ENCODE measurements at places on chromosomes 2 and 18.

GRCh38 chr2:183255411-183255810, 131.2 kb downstream of the NUP35 start:
- no peak for DNase-seq

DNA sequence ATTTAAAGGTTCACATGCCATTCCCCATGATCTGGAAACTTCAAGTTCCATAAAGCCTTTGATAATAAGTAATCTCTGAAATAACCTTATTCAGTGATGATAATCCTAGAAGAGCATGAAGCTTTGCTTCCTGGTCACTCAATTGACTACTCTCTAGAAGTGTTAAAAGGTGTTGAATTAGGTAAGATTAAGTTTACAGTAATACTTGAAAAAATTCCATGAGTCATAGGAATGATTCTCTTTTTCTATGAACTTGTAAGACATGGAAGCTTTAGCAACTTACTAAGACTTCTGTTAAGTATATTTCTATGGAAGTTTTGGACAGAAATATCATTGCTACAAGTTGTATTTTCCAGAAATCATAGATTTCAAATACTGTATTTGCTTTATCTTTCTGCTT, 100.6 kb downstream of the MYO1B start:
- no peak for DNase-seq

DNA sequence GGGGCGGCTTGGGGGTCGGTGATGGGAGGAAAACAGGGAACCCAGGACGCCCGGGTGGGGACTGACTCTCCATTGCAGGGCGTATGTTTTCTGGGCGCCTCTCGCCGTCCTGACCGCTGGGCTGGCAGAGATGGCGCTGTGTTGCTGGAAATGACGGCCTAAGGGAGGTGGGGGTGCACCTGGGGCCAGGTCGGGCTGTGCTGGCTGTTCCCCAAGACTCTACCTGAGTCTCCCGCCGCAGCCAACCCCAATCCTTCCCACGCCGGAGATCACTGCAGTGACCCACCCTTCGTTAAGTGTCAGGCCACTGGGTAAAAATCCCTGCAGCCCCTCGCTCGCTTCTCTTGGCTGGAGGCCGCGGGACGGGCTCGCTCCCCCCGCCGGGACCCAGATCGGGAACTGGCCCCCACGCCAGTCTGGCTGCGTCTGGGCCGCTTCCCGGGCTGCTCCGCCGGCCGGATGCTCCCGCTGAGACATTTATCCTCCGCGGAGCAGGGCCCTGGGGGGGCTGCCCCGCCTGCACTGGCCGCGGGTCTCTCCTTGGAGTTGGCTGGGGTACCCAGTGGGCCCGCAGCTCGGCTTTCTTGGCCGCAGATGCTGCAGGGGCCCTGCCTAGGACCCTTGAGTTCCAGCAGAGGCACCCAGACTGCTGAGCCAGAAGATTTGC, 7.8 kb upstream of the ARMC9 start:
- DNase-seq = no peak

- DNase-seq = no peak
Measured at GRCh38 chr18:10805587-10806118, 279.8 kb downstream of the NAPG start.

DNA sequence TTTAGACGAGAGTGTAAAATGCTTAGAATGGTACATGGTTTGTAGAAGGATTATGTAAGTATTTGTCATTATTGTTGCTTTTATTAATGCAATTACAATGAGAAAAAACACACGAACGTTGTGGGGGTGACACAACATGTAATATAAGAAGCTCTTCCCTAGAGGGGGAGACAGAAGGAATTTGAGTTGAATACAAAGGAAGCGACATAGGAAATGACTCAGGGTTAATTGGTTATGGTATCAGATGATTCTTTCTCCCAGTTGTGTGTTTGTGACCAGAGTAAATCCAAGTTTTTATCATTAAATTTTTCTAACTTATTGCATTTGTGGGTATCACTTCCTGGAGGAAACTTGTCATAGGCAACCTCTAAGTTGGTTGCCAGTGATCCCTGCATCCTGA, 625.6 kb upstream of the CDH2 start:
- DNase-seq = no peak

DNA sequence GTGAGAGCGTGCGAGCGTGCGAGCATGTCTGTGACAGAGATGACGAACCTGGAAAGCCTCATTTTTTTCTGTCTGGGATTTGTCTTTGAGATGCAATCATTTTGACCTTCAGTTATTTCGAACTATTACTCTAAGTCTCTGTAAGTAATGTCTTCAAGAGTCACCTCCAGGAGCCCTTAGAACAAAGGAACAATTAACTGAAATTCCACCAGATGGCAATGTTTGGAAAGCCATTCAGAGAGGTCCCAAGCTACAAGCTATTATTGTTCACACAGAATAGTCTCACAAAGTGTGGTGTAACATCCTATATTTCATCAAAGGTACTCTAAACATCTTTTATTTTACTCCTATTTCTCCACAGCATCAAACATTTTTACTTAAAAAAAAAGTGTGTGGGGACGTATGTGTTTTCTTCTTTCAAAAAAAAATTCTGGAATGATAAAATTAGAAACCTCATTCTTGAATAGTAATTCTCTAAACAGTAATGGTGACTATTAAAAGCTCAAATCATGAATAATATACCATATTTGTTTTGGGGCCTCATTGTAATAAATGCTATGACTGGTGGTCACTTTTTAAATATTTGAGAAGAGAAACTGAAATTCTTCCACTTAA, 35.1 kb upstream of the MAPRE2 start:
- DNase-seq = no peak

DNA sequence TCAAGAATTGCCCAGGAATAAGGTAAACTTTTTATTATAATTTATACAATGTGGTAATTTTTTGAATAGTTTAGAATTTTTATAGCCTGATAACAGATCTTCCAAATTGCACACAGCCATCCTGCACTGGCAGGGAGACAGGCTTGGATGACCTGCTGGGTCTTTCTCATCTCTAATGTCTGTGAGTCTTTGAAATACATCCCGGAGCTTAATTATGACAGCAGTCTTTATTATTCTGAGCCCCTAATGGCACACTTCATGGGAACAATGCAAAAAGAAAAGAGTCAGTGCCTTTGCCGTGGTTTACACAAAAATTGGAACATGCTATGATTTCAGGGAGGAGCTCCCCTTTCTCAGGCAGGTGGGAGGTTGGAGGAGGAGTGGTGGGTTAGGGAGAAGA, 71.0 kb downstream of the TMEM182 start:
- no peak for DNase-seq

DNA sequence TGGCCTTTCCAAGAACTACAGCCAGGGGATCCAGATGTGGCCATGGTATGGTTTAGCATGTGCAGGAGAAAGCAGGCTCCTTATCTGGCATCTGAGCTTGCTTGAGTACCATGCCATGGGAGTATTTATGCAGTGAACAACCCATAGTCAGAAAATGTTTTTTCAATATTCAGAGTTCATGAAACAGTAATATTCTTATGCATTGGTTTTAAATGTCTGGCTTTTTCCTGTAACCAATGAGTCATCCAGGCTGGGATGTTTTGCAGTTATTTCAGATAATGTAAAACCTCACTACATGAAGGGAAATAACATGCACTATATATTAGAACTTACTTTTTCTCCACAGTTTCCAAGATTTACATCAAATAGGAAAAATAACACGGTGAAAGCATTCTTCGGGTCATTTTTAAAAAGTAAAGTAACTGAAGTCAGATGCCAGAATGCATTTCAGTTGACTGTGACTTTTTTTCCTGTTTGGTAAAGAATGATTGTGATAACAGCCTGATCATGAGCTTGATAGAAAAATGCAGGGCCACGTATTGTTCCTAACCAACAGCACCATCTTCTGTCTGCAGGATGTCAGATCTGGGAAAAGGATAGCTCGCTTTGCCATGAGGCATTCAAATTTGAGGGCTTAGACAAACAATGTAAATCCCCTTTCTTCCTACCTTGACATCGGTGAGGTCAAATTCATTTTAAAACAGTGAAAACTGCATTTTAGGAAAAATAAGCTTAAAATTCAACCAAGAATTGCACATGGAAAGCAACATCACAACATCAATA, 152.8 kb downstream of the DSC3 start:
- no peak for DNase-seq

- DNase-seq = no peak
Measured at GRCh38 chr2:38571193-38571592, 31.5 kb downstream of the HNRNPLL start.

- no peak for DNase-seq
Measured at GRCh38 chr2:223788826-223789225, 48.6 kb downstream of the AP1S3 start.

DNA sequence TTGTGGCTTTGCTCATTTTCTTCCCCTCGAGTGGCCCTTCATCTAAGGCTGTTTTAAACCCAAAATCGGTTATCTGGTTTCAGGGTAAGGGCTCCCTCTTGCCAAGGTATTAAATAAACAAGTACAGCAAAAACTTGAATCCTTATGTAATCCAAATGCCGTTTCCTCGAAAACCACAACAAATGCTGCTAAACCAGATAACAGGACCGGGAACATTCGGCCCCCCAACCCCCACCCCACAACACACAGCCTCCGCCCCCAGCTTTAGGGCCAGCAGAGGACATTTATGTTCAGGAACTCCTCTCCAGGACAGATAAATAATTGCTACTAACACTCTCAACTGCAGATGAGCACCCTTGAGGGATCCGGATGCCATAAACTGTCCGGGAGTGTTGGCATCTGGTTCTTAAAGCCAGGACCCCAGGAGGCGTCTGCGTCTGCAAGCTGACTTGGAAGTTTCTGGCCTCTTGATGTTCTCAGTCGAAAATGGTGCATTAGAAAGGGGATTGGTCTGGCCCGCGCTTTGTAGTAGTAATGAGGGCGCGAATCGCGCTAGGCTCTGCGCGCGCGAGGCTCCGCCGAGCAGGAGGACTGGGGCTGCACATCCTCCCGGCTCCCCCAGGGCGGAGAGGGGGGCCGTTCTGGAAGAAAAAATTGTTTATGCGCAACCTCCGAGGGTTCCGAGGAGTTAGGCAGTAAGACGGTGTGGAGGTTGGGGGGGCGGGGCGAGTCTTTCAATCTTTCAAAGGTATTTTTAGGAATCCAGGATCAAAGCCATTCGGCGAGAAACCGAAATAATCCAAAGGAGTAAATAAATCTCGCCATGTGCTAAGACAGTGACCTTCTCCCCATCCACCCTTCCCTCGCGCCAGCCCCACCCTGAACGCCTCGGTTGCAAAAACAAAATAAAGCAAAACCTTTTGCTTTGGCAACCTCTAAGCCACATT, 3.9 kb upstream of the ID2 start:
- no peak for DNase-seq

- DNase-seq = no peak
Measured at GRCh38 chr2:241545106-241545505, 13.4 kb upstream of the BOK start.

DNA sequence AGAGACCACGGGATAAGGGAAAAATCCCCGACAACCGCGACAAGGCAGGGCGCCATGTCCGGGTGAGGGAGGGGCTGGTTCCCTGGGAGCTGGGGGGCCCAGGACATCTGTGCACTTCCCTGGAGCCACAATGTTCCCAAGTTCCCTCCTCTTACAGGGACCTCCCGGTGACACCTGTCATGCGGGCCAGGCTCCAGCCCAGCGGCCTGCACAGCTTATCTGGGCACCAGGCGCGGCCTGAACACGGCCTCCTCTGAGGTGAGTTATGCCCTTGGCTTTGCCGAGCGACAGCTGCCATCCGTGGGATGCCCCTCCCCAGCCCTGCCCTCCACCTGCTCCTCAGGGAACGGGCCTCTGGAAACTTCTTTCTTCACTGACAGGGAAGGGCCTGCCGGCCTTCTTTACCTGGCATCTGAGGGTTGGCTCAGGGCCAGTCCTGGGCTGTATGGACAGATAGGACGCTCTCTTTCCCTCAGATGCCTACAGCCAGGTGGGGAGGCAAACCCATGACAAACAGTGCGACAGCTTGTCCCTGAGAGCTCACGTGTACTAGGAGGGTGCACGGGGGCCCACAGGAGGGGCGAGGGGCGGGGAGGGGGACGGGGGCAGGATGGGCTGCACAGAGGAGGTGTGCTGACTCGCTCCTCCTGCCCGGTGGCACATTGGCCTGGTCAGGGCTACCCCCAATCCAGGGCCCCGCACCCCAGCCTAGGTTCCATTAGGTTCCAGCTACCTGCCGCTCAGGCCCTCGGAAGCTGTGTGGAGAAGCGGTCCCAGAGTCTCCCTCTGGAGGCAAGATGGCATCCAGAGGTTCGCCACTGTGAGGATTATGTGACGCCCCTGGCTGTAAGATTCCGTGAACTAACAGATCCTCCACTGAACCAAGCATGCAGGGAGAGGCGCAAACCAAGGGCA, 34.9 kb upstream of the HPCAL1 start:
- DNase-seq = no peak

- DNase-seq = no peak
Measured at GRCh38 chr18:62288665-62289008, 36.5 kb upstream of the TNFRSF11A start.

All from activated T-cell treated with anti-CD3 and anti-CD28 coated beads for 4 hours (primary cell).